Stimulated activated CD4-positive, alpha-beta T cell treated with anti-CD3 and anti-CD28 coated beads, Interleukin-1b, Interleukin-23, amount 100 ng/mL, for 1 hour (primary cell): ENCODE measurements at places on chromosomes 6 and 20.

DNA sequence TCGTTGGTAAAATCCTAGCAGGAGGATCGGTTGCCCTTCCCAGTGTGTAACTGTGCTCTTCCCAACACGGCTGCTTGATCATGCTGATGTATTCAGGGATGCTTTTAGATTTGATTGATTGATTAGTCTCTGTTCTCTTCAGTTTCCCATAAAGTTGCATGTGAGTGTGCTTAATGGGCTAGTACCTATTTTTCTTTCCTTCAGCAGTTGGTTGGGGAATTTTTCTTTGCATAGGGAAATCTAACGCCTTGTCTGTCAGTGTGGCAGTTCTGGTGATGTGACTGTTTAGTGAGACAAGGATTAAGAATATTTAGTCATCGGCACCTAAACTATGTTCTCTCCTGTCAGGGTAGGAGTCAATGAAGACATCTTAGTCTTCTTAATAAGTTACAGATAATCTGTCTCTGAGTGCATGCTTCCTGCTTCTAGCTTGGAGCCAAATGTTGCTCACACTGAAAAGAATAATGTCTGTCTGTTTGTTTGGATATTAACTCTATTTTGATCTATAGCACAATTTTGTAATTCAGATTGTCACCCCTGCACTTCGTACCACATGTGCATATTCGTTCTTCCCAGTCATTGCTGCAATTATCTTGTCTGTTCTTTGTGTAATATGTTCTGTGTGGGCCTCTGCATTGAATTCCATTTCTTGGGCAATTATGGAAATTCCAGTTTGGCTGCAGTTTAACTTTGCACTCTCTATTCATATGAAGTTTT lies 169.9 kb downstream of the EDN1 start:
- no peak for DNase-seq

- no peak for DNase-seq
Measured at GRCh38 chr6:127945434-127946097, 44.7 kb upstream of the THEMIS start.

DNA sequence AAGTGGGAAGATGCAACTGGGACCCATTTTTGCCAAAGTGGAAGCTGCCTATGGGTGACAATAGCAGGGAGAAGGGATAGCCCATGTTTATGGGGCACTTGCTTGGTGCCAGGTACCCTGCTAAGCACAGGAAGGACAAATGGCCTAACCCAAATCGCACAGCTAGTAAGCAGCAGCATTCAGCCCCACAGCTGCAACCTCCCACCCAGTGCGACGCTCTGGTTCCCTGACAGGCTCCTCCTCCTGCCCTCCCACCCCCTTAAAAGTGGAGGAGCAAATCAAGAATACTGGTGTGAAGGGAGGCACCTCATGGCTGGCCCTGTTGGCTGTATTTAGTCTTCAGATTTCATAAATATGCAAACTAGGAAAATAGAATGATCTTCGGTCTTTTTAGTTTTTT lies 76.2 kb downstream of the RIN2 start:
- no peak for DNase-seq

- DNase-seq: no peak
Measured at GRCh38 chr6:158002249-158002950, 20.7 kb downstream of the SYNJ2 start.

DNA sequence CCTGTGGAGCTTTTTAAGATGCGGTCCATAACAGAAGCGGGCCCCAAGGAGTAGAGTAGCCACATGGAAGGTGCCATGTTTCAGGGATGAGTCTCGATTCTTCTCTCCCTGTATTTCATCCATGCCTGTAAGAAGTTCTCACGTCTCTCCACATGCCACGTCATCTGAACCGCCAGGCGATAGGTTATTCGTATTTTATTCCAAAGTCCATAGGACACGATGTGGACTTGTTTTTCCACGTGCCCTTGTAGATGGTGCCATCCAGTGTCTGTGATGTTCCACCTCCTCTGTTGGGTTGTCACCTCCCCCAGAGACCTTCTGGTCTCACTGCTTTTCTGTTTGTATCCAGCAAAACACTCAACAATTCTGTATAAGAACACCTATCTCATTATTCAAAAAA lies 17.6 kb downstream of the HEBP2 start:
- no peak for DNase-seq

- DNase-seq: no peak
Measured at GRCh38 chr6:26249707-26249956, 115.4 kb upstream of the BTN3A2 start.

GRCh38 chr6:136625293-136625692 lies 75.1 kb upstream of the MAP7 start:
- DNase-seq: no peak

GRCh38 chr20:15674253-15675060 lies 898.8 kb downstream of the KIF16B start:
- DNase-seq: no peak

DNA sequence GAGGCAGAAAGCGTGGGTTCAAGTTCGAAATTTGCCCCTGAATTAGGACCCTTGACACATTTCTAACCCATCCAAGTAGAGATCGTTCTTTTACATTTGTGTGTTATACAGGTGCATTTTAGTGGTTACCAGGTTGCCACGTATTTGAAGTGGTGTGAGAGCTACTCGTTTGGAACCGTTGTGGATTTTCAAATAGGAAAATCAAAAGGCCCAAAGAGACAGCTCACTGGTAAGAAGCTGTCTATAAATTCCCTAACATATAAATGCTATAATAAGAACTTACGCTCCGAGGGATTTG lies 1.6 kb upstream of the REV3L start:
- no peak for DNase-seq

DNA sequence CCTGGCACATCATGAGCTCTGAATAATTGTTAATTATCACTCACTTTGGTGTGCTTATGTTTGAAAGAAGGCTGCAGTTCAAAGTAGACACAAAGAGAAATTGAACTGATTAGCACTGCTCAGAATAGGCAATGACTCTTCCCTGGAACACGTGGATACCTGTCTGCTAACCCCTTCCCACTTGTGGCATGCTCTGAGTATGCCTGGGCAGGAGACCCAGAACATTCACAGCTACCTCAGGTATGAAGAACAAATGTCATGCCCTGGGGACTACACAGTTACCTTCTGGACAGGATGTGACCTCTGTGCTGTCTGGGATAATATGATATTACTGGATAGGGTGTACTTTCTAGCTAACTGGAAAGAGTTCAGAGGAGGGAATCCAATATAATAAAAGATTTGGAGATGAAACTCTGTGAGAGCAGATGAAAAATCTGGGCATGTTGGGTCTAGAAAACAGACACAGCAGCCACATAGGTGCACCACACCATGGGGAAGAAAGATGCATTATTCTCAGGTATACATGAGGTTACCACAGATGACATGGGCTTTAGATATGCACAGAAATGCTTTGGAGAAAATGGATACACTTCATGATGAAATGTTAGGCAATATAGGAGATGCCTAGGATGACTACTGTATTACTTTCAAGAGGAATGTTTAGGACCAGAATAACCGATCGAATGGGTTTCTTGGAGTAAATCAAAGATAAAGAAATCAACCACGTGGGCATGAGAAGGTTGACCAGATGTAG lies 324.2 kb upstream of the PREP start:
- DNase-seq: no peak

DNA sequence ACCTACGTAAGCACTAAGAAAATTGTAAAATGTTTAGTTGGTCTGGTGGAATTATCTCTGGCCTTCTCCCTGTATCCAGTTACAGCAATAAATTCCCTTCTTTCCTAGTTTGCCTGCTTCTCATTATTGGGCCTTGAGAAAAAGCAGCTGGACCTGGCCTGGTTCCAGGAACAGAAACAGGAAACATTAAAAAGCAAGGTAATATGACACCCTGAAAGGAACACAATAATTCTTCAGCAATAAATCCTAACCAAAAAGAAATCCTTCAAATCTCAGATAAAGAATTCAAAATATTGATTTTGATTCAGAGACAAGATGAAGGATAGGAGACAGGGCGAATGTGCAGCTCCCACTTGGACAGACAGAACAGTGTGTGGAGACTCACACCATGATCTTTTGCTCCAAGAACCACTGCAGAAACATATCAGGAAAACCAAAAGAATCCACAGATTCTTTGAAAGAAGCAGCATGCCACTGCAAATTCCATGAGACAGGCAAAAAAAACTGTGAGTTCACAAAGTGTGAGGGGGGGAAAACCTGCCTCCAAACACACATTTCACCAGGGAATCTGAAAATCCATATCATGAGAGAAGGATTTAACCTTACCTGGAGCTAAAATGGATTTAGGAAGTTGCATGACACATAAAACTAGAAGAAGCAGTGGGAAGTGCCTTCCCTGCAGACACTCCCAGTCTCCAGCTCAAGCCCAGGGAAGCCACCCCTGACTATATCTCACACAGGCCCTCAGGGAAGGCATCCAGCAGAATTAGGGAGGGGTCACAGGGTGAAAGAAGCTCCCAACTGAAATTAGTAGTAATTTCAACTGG lies 28.9 kb downstream of the TREM1 start:
- no peak for DNase-seq

GRCh38 chr20:57652606-57653545 lies 32.6 kb upstream of the ZBP1 start:
- no peak for DNase-seq

DNA sequence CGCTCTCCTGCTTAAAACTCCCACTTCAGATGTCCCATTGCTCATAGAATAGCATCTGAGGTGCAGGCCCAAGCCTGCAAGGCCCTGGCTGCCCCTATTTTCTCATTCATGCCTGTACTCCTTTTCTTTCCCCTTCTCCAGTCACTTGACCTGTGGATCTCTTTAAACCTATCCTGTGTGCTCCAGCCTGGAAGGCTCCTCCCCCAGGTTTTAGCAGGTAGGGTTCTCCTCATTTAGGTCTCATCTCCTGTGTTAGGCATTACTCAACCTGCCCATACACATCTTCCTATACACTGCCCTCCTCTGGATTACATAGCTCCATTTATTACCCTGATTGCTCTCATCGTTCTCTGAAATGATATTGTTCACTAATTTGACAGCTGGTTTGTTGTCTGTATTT lies 185.3 kb downstream of the BACH2 start:
- DNase-seq: no peak

GRCh38 chr6:116969211-116969863 lies 92.3 kb downstream of the RFX6 start:
- no peak for DNase-seq

GRCh38 chr20:38073307-38074071 lies 39.9 kb downstream of the RPRD1B start:
- no peak for DNase-seq

DNA sequence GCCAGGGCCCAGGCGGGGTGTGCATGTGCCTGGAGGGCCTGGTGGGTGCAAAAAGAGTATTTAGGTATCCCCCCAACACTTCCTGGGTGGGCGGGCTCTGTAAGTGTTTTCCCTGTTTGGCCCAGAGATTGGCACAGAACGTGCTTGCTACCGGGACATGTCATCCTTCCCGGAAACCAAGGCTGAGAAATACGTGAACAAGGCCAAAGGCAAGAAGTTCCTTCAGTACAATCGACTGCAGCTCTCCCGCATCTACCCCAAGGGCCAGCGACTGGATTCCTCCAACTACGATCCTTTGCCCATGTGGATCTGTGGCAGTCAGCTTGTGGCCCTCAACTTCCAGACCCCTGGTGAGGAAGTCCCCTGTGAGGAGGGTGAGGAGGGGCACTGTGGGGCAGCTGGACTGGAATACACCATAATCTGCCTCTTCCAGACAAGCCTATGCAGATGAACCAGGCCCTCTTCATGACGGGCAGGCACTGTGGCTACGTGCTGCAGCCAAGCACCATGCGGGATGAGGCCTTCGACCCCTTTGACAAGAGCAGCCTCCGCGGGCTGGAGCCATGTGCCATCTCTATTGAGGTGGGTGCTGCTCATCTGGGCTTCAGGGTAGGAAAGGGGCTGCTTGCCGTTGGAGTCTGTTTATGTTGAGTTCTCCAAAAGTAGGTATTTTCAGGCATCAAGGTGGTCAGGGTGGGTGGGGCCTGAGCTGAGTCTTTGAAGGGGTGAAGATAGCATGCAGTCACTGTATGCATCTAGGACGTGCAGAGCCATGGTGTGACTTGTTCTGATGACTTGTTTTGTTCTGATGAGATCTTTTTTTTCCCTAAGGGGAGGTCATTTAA lies 35.2 kb downstream of the PLCG1 start:
- no peak for DNase-seq

- DNase-seq: no peak
Measured at GRCh38 chr6:44054721-44055559, 72.3 kb downstream of the MRPL14 start.

- DNase-seq: no peak
Measured at GRCh38 chr6:169165561-169166300, 87.9 kb downstream of the THBS2 start.

GRCh38 chr6:5457983-5458683 lies 196.8 kb downstream of the FARS2 start:
- DNase-seq: no peak

GRCh38 chr6:17890309-17890708 lies 97.1 kb downstream of the KIF13A start:
- DNase-seq: no peak

DNA sequence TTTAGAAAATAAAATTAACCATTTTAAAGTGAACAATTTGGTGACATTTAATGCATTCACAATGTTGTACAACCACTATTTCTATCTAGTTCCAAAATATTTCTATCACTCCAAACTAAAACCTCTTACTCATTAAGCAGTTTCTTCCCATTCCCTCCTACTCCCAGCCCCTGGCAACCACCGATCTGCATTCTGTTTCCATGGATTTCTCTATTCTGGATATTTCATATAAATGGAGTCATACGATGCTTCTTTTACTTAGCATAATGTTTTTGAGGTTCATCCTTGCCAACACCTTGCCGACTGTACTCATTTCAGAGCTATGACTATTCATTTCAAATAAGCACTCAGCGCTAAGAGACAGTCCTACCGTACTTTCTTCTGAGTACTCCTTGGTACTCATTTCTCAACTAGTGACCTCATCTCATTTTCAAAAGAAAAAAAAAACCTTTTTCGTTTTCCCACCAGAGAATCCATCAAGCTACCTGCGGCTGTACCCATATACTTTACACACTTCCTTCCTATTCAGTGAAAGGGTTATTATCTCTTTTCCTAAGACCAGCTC lies 259.2 kb downstream of the UTRN start:
- DNase-seq: no peak

GRCh38 chr20:63411898-63412631 lies 50.9 kb upstream of the CHRNA4 start:
- DNase-seq: no peak

- DNase-seq: no peak
Measured at GRCh38 chr20:48287021-48287494, 501.8 kb upstream of the SULF2 start.

DNA sequence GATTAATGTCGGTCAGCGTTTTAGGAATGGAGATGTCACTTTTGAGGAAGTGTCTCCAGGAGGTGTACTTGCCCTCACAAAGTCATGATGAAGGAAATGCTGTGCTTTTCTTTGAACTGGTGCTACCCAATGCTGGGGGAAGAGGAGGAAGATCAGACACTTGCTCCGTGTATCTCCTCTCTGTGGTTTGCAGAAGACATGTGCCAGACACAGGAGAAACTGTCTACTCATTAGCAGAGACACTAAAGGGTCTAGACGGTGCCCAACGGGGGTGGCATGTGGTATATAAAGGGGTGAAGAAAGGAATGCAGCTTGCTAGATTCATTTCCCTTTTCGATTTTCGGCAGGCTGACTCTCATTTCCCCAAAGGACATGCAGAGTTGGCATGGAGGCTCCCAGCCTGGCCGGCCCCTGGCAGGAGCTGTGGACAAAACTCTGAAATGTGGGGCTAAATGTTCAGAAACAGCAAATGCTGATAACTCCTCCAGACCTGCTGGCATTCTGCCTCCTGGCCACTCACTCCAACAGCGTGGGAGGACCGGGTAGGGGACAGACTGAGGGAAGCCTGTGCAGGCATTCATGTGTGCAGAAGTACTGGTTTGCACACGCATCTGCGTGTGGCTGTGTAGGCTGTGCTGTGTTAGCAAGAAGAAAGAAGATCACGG lies 59.6 kb upstream of the QKI start:
- DNase-seq: no peak
